ENCODE measurements at places on chromosomes 2 and 18.
A peak's percentile ranks its signal among the peaks of the same experiment; 100 is the strongest.

GRCh38 chr2:230152334-230152733 is 67.5 kb downstream of the SP110 start:
- DNase-seq: no peak

GRCh38 chr2:162123806-162124758 is 28.0 kb downstream of the GCG start:
- DNase-seq: peak; percentile 60

DNA sequence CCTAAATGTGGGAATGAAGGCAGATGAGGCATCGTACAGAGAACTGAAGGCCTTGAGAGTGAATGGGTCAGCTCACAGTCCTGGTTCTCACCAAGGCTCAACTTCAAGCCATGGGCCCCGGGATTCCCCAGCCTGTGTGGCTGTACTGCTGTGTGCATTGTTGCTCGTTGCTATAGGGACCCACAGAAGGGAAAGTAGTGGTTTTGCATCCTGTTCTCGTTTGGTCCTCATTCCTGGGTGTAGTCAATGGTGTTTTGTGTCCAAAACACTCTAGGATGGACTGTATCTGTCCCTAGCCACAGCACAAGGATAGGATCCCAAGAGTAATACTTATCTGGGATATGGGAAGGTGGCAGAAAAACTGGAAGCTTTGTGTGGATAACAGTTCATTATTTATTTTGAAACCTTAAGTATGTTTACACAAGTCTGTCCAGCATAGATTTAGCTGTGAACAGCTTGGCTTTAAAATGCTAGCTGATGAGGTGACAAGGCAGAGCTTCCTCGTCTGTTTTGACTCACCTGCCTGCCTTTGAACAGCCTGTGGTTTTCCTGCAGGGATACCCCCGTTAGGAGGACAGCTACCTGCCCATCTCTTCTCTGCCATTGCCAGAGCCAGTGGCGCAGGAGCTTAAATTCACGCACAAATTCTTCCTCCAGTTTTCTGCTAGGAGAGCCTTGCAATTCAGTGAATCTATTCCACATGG is 85.0 kb downstream of the WDSUB1 start:
- no peak for DNase-seq

DNA sequence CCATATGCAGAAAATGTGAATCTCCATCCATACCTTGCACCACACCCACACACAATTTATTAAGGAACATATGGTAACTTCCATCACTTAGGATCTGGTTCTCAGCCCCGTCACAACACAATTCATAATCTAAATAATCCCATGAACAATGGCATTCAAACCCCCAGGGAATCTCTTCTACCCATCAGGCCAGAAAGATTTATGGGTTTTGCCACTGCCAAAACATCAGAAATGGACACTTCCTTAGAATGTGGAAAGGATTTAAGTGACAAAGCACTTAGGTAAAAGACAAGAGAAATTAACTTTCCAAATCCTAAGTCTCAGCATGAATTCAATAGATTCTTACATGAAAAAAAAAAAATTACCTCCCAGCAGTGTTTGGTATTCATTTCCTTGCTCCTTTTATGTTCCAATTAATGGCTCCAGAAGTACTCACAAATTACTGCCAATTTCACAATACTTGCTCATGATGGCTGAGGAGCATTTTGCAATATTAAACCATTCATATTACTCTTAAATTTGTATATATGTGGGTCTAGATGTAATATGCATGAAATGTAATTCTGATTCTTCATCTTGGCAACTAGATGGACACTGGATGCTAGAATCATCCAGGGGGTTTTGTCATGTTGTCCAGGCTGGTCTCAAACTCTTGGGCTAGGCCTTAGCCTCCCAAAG is 56.5 kb upstream of the TMEM247 start:
- DNase-seq: no peak

GRCh38 chr2:74168739-74169138 is 9.9 kb downstream of the MOB1A start:
- DNase-seq: no peak

- no peak for DNase-seq
Observed at GRCh38 chr2:7976206-7976605, 705.6 kb upstream of the ID2 start.

GRCh38 chr2:99637159-99637697 is 147.4 kb upstream of the REV1 start:
- no peak for DNase-seq

GRCh38 chr2:238598802-238599530 is 172.2 kb downstream of the ASB1 start:
- DNase-seq: no peak

DNA sequence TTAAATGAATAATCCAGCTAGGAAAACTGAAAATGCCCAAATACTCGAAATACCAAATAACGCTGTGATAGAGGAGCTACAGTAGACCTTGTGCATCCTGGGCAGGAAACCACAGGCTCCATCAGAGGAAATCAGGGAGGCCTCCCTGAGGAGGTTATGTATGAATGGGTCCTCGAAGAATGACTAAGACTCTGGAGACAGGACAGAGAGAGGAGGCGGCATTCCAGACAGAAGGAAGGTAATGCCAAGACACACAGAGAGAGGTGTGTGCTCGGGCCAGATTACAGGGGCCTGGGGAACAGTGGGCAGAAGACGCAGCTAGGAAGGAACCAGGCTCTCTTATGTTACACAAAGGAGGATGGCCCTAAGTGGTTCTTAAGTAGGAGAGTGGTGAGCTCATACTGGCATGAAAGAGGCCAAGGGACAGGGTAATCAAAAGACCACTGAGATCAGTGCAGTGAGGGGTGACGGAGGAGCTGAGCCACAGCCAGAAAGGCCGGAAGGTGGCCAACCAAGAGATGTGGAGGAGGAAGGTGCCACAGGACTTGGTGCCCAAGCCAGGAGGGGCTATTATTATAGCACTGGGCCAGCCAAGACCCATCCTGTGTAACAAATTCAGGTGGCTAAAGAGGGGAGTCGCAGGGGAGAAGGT is 9.9 kb downstream of the ST3GAL5 start:
- no peak for DNase-seq

DNA sequence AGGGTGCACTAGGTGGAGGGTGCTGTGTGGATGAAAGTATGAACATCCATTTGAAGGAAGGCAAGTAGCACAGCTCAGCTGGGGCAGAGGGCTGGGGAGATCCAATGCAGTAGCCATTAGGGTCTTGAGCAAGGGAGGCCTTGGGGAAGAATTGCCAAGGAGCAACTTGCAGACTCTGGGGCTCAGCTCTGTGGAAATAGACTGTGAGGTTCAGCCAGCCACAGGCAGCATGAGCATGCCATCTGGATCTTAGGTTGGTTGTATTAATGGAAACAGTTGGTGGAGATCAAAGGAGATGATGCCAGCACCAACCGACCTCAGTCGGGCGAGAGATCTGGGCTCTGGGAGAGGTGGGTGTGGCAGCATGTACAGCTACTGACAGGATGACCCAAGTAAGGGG is 5.6 kb downstream of the ZAP70 start:
- DNase-seq: no peak

GRCh38 chr18:70454704-70455322 is 166.0 kb downstream of the SOCS6 start:
- DNase-seq: peak; percentile 32

DNA sequence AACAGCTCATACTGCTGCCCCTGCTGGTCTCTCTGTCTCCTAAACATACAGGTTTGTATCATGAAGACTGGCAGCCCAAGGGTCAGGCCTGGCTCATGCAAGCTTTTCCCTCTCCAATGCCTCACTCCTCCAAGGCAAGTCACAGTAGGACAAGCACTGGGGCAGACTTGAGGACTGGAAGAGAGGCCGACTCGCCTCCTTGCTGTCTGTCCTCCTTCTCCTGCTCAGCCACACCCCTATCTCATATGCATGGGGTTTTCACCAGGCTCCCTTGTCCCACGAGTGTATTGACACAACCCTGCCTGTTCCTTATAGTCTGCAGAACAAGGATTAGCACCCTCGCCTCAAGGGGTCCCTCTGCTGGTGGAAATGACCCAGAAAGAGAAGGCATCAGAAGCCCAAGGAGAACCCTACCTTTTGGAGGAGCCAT is 223.7 kb downstream of the SOX11 start:
- DNase-seq: no peak

DNA sequence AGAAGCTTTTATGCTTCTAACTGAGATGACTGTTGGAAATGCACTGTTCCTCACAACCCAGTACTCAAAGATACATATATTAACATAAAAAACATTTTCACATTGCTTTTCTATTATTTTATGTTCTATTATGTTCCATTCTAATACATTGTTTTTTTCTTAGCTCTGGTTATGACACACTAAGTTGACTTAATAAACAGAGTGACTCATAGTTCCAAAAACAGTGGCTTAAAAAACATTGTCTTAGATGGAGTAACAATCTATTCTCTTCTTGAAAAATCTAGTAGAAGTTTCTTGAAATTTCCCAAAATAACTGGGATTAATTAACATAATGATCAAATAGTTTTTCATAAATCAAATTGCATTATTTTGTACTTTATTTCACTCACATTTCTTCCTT is 328.2 kb upstream of the LRATD1 start:
- DNase-seq: no peak

GRCh38 chr2:33212151-33212550 is 264.3 kb upstream of the RASGRP3 start:
- no peak for DNase-seq

GRCh38 chr2:120917886-120918285 is 182.2 kb downstream of the GLI2 start:
- DNase-seq: no peak

DNA sequence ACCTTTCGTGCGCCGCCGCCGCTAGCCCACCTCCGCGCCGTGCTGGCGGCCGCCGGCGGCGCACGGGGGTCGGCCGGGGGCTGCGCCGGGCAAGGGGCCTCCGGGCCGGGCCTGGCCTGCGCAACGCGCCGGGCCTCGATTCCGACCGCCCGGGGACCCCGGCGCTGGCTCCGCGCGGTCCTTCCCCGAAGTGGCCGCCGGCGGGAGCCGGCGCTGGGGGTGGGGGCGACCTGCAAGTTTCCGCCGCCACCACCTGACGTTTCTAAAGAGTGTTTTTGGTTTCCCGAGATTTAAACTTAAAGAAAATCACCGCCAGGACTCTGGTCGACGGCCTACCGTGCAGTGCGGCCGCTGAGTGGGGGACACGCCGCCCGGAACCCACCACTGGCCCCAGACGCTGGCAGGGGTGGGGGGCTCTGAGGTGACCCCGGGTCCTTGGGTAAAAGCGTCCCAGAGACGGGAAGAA is 3.8 kb upstream of the GATA6 start:
- DNase-seq: no peak

- DNase-seq: no peak
Observed at GRCh38 chr2:150208689-150209088, 278.8 kb downstream of the RND3 start.

GRCh38 chr2:45890819-45891218 is 239.3 kb downstream of the PRKCE start:
- no peak for DNase-seq

DNA sequence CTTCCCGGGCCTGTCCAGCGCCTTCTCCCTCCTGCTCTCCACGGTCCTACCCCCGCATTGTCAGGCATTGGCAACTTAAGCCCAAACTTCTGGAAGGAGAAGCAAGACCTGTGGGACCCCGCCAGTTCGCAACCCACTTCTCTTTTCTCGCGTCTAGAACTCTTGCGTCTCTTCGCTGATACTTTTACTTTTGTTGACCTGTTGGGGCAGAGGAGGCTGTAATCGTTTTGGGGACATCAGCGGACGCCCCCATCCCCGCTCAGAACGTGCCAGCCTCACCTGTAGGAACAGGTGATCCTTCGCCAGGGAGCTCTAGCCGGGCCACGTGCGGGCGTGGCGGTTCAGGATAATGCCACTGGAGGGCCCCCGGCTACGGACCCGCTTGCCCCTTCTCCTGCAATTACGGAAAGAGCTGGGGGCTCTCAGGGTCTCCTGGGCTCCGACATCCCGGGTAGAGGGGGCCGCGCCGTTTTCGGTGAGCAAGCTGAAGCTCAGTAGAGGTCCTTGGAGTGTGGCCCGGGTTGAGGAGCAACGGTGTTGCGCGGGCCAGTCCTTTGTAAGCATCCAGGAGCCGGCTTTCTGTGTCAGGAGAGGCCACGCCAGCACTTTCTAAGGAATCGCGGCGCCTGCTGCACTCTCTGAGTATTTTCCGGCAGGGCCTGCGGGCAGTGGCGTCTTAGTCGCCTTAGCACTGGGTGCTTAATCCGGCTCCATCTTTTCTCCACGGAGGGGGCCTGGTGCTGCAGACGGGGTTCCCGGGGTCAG is 1.6 kb downstream of the MTCL1 start:
- DNase-seq: no peak

DNA sequence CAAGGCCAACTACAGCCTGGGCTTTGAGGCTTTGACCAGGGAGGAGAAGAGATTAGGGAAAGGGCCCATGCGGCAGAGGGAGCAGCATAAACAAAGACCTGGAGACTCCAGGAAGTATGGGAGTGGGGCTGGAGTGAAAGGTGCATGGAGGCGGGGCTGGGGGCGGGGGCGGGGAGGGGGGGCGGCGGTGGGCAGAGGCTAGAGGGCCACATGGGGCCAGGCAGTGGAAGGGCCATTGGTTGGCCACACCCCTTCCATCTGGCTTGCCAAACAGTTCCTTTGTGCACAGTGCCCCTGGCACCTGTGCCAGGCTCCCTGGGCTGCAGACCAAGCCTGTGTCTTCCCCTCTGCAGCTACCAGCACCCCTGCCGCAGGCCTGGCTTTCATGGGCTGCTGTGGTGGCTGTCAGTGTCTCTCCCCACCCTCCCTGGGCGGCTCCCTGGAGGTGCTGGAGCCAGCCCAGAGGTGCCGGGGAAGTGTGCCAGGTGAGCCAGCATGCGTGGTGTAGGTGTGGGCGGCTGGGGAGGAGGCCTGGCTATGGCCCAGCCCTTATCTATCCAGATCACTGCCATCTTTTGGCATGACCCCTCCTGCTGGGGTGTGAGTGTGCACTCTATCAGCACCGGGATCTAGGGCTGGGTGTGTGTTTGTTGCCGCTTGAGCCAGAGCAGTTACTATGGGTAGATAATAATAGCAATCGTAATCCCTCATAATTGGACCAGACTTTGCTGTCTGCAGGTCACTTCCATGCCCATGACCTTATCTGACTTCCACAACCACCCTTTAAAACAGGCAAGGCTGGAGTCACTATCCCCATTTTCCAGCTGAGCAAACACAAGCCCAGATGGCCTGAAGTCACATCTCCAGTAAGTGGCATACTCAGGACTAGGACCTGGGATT is 30.5 kb downstream of the DNMT3A start:
- DNase-seq: no peak
